ENCODE measurements at places on chromosomes 2 and 18. TPM values are rescaled to one million over a fixed set of nuclear protein-coding genes. Genes with fewer than 3 reads are reported as not detected.
A peak's percentile ranks its signal among the peaks of the same experiment; 100 is the strongest.

DNA sequence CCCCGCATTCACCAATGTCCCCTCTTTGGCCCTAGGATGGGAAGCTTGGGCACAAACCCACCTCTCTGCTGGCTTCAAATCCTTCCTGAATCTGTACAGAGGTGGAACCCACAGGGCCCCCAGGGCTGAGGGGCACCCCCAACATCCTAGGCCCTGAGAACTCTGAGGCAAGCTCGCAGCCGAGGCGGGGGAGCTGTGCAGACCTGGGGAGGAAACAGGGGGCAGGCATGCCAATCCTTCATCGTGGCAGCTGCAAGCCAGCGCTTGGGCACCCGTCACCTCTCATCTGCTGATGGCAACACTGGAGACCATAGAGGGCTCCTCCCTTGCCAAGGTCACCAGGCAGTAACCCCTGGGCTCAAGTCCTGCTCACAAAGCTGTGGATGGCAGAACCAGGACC is 10.8 kb downstream of the ECEL1 start:
- no peaks in the 10 kb centered on the region for H3K36me3 ChIP-seq
- no peaks in the 10 kb centered on the region for H3K27me3 ChIP-seq
- DNase-seq: no peak
- no peak overlapping the region for H3K4me3 ChIP-seq

DNA sequence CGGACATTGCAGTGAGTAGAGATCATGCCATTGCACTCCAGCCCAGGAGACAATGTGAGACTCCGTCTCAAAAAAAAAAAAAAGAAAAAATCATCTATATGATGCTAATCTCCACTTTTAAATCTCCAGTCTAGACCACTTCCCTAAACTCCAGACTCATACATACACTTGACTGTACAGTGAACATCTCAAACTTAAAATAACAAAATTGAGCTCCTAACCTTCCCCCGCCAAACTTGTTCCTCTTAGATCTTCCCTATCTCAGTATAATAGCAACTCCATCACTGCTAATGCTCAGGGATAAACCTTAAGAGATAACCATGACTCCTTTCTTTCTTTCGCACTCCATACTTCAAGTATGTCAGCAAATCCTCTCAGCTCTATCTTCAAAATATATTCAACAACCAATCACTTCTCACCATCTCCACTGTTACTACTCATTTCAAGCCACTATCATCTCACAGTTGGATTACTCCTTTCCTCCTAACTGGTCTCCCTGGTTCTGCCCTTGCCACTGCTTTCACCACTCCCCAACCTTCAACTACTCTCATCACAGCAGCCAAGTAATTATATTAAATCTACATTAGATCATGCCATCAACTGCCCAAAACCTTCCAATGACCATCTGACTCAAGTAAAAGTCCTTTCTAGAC is 12.0 kb downstream of the MEMO1 start:
- no peak overlapping the region for H3K4me3 ChIP-seq
- no peaks in the 10 kb centered on the region for H3K27me3 ChIP-seq
- DNase-seq: no peak
- no peaks in the 10 kb centered on the region for H3K36me3 ChIP-seq

The PCGF1 gene
- 14.7 TPM for total RNA-seq

The KLHL41 gene
- 13.4 TPM for total RNA-seq

The CYP27C1 gene
- total RNA-seq: not detected

DNA sequence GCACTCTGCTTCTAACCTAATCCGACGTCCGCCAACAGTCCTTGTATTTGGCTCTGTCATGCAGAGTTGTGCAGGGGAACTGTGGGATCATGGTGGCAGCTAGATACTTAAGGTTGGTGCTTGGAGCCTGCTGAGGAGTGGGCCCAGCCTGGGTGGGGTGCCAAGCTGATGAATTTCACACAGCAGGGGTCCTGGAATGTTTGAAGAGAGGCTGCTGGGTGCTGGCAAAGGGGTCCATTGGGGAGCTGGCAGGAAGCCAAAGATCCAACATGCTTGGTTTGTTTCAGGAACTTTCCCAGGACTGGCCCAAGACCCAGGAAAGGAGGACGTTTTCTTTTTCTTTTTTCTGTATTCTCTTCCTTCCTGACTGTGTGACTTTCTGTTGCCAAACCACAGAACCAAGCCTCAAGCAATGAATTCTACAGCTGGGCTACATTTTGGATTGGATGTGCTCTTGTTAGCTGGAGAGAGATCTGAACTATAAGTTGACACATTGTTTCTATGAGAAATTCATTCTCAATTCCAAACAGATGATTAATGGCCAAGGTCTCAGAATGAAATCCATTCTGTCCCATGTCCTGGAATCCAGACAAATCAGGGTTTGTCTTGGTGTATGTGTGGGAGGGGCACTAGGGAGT is 49.9 kb downstream of the DHRS9 start:
- no peaks in the 10 kb centered on the region for H3K36me3 ChIP-seq
- no peaks in the 10 kb centered on the region for H3K27me3 ChIP-seq
- no peak for DNase-seq
- H3K27ac ChIP-seq: no peak overlapping the region
- H3K4me1 ChIP-seq: no peaks in the 10 kb centered on the region
- no peak overlapping the region for H3K4me3 ChIP-seq

The SERPINB11 gene
- 37.8 TPM for total RNA-seq

GRCh38 chr2:46075848-46076247 is 221.4 kb upstream of the EPAS1 start:
- H3K27ac ChIP-seq: no peak overlapping the region
- H3K4me3 ChIP-seq: no peak overlapping the region
- no peak for DNase-seq
- no peaks in the 10 kb centered on the region for H3K36me3 ChIP-seq
- no peaks in the 10 kb centered on the region for H3K27me3 ChIP-seq

DNA sequence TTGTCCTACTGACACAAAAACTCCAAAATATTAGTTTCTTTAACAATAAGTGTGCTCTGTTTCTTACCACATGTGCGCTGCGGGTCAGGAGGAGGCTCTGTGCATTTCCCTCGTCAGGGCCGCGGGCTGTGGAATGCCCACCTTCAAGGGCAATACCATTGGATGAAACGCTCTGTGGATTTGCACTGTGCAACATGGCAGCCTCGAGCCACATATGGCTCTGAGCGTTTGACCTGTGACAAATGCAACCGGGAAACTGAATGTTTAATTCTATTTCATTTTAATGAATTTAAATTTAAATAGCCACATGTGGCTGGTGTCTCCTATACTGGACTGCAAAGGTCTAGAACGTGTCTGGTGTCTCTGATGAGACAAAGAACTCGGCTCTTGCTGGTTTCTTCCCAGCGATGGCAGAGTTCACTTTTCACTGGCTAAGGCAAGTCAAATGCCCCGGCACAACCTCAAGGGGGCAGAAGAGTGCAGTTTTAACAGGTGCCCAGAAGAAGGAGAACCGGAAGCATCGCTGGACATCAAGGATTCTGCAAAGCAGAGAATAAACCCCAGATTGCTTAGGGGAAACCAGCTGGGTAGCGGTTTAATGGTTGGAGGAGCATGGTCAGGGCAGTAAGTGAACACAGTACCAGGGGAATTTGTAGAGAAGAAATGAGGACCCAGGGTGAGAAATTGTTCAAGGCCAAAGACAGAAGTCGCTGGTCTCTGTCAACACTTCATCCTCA is 37.0 kb upstream of the TMEM18 start:
- H3K4me1 ChIP-seq: no peaks in the 10 kb centered on the region
- peak; percentile 39 for DNase-seq
- no peak overlapping the region for H3K4me3 ChIP-seq
- no peaks in the 10 kb centered on the region for H3K36me3 ChIP-seq
- H3K27ac ChIP-seq: no peak overlapping the region
- H3K27me3 ChIP-seq: no peaks in the 10 kb centered on the region

The CTAGE1 gene
- not detected for total RNA-seq

GRCh38 chr2:219902891-219903552 is 275.6 kb downstream of the SLC4A3 start:
- no peaks in the 10 kb centered on the region for H3K4me1 ChIP-seq
- no peak overlapping the region for H3K27ac ChIP-seq
- no peaks in the 10 kb centered on the region for H3K27me3 ChIP-seq
- no peak for DNase-seq
- H3K36me3 ChIP-seq: no peaks in the 10 kb centered on the region
- H3K4me3 ChIP-seq: no peak overlapping the region

The RAB6C gene
- 2.4 TPM for total RNA-seq

The SH3RF3 gene
- 17.0 TPM for total RNA-seq

The SLC30A3 gene
- not detected for total RNA-seq

The FMNL2 gene
- 19.4 TPM for total RNA-seq

GRCh38 chr18:52439457-52439856 is 99.5 kb downstream of the DCC start:
- H3K36me3 ChIP-seq: no peaks in the 10 kb centered on the region
- H3K27me3 ChIP-seq: no peaks in the 10 kb centered on the region
- H3K4me1 ChIP-seq: no peaks in the 10 kb centered on the region
- DNase-seq: no peak

DNA sequence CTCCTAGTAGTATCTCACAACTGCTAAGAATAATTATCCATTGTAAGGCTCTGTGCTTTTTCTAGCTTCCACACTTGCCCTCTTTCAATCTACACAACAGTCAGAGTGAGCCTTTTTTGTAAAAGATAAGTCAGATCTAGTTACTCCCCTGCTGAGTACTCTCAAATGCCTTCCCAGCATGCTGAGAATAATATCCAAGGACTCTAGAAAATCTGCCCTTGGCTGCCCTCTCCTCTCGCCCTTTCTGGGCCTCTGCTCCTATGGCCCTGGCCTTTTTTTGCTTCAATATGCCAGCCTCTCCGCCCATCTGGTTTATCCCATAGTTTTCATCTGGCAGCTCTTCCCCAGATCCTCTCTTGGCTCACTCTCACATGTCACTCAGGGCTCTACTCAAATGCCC is 455.9 kb upstream of the UBE2E3 start:
- H3K36me3 ChIP-seq: no peaks in the 10 kb centered on the region
- no peak for DNase-seq
- no peaks in the 10 kb centered on the region for H3K4me1 ChIP-seq
- H3K4me3 ChIP-seq: no peak overlapping the region
- H3K27ac ChIP-seq: no peak overlapping the region

DNA sequence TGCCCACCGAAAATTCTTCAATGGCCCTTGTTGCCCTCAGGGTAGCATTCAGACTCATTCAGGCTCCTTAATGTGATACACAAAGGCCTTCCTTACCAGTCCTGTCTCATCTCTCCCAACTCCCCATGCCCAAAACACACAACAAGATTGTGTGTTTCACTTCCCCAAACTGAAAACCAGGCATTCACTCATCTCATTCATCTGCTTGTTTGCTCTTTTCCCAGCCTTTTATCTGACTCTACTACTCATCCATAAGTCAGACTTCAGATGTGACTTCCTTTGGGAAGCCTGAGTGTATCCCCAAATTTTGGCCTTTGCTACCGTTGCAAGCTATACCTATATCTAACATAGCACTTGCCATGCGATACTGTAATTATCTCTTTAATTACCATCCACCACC is 9.7 kb upstream of the SLC39A10 start:
- no peaks in the 10 kb centered on the region for H3K27me3 ChIP-seq
- no peak overlapping the region for H3K4me3 ChIP-seq
- H3K4me1 ChIP-seq: no peaks in the 10 kb centered on the region
- no peak for DNase-seq

- no peak overlapping the region for H3K4me3 ChIP-seq
- DNase-seq: no peak
- no peaks in the 10 kb centered on the region for H3K27me3 ChIP-seq
Observed at GRCh38 chr2:10817413-10817812, 4.8 kb upstream of the PDIA6 start.

The DUSP2 gene
- 45.7 TPM for total RNA-seq

The INPP1 gene
- 34.4 TPM for total RNA-seq

DNA sequence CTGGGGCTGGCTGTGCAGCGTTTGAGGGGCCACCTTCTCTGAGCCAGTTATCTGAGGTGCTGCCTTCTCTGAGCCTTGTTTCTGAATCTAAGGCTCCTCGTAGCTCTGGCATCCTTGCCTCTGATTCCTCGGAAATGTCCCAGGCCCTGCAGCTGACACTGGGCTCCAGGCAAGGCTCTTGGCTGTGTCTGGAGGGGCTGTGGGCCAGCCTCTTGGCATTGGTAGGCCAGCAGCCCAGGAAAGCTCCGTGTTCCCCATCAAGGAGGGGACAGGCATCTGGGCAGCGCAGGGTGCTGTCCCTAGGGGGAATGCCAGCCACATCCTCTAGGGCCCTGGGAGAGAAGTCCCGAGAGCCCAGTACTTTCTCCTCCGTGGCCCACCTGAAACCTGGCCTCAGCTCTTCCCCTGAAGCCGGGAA is 40.7 kb upstream of the TAF1B start:
- peaks cover 5% of the 10 kb centered on the region for H3K4me1 ChIP-seq
- no peak for DNase-seq
- H3K36me3 ChIP-seq: no peaks in the 10 kb centered on the region

DNA sequence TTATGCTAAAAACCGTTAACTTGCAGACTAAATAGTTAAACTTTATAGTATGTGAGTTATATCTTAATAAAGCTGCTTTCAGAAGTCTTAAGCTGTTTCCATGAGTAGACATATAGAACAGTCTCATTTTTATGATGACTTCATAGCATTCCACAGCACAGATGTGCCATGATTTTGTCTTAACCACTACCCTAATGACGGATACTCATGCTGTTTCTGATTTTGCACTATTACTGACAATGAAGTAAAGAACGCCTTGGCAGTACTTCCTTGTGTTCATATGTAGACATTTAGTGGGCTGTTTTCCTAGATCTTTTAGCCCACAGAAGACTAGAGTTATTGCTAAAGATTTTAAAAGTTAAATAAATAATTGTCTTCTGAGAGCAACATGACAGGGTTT is 175.6 kb upstream of the RAB6C start:
- no peak overlapping the region for H3K27ac ChIP-seq
- DNase-seq: no peak
- no peaks in the 10 kb centered on the region for H3K36me3 ChIP-seq

DNA sequence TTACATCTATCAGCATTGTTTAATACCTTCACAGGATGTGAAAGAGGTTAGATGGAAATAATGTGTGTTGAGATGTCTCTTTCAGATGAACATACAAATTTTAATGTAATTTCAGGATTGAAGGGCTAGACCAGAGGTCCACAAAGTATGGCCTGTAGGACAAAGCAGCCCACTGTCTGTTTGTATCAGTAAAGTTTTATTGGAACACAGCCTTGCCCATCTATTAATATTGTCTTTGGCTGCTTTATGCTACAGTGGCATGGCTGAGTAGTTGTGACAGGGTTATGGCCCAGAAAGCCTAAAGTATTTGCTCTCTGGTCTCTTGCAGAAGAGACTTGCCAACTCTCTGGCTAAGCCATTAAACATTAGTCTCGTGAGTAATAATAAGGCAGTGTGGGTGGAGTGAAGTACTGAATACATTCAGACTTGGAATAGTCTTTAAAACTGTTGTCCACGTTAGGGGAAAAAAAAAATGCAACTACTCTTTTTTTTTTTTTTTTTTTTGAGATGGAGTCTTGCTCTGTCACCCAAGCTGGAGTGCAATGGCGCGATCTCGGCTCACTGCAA is 74.5 kb upstream of the NOSTRIN start:
- H3K36me3 ChIP-seq: no peaks in the 10 kb centered on the region
- no peaks in the 10 kb centered on the region for H3K4me1 ChIP-seq
- H3K4me3 ChIP-seq: no peak overlapping the region
- DNase-seq: no peak
- H3K27ac ChIP-seq: no peak overlapping the region

GRCh38 chr18:61963705-61964104 is 70.9 kb upstream of the RNF152 start:
- H3K4me1 ChIP-seq: peaks cover 4% of the 10 kb centered on the region
- no peaks in the 10 kb centered on the region for H3K36me3 ChIP-seq
- DNase-seq: no peak
- H3K27me3 ChIP-seq: no peaks in the 10 kb centered on the region
- no peak overlapping the region for H3K4me3 ChIP-seq

The LIPG gene
- total RNA-seq: 28.5 TPM
